ENCODE measurements at places on chromosomes 6 and 20.

DNA sequence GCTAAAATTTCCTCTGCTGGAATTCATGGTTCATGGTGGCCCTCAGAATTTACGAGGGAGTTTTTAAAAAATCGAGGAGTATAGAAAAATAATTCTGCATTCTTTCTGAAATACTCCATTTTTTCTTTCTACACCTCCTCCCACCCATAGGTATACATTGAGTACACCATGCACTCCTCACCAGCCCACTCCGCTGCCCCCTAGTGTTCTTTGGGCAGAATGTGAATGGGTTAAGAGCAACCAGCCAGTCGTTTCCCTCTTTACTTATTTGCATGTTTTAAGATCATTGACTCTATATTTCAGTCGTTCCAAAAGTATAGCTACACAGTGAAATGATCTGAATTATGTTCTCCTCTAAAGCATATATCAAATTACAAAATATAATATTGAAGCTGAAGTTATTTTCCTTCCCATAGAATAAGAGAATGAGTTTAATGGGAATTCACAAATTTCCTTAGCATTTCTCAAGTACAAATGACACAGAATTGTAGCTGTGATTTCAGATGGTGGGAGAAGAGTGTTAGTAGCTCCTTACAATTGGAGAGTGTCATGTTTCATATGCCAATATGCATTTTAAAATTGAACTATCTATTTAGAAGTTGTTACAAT is 977.7 kb upstream of the SLC35B3 start:
- no peak for DNase-seq

- no peak for DNase-seq
These were observed 28.7 kb upstream of the TXNDC5 start for GRCh38 chr6:7939184-7939863.

DNA sequence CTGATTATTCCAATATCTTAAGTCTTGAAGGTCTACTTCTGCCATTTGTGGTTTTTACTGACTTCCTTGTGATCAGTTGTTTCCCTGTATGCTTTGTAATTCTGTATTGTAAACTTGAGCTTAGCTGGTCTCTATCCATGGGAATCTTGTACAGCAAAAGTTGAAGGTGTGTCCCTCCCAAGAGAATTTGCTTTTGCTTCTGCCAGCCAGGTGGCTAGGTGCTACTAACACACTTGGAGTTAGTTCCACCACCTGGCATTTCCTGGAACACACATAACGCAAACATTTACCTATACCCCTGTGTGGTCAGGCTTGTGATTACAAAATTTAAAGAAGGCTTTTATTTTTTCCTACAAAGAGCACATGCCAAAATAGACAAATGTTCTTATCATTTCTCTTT is 141.2 kb downstream of the GRM4 start:
- DNase-seq = no peak

- no peak for DNase-seq
These were observed 13.2 kb upstream of the IRF4 start for GRCh38 chr6:378090-378957.

- no peak for DNase-seq
These were observed 84.5 kb downstream of the GJA10 start for GRCh38 chr6:89978749-89979145.

DNA sequence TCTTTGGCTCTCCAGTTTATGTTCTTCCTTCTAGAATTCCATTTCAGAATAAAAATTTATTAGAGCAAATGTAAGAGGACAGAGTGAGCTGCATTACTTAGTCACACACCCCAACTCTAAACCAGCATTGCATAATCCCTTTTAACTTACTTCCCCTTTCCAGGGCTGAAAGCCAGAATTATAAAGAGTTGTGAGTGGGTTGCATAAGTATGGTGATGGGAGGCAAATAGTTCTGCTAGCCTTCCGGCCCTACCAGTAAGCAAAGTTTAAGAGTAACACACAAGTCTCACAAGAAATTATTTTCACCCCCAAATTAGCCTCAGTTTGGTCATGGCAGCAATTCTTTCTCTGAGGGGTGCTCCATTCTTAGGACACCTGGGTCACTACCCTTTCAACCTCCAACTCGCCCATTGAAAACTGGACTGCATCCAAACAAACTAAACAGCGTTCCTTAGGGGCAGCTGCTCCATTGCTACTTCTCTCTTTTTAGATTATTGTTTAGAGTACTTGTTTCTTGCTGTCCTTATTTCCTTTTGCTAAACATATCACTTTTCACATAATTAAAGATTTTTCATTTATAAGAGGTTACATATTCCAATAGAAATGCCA is 1.6 kb downstream of the KIAA0408 start:
- no peak for DNase-seq

Data from CD4-positive, alpha-beta T cell treated with Interleukin-21 for 1 hour (primary cell).